ENCODE measurements at places on chromosomes 11 and 22. TPM values are rescaled to one million over a fixed set of nuclear protein-coding genes. Genes with fewer than 3 reads are reported as not detected.

The CALCB gene
- total RNA-seq, result not detected

The DENND5A gene
- 6.2 TPM for total RNA-seq

The GP1BB gene
- not detected for total RNA-seq

The CLTCL1 gene
- 0.18 TPM for total RNA-seq

The CXCR5 gene
- not detected for total RNA-seq

The THY1 gene
- 0.25 TPM for total RNA-seq

The AIFM3 gene
- 30.9 TPM for total RNA-seq

The SEC14L6 gene
- not detected for total RNA-seq

The COA4 gene
- 352 TPM for total RNA-seq

The OR52N4 gene
- not detected for total RNA-seq

The SHISA8 gene
- total RNA-seq, result not detected

The TYMP gene
- total RNA-seq, result 7.4 TPM
